ENCODE measurements at places on chromosomes 13 and 19.
A peak's percentile ranks its signal among the peaks of the same experiment; 100 is the strongest.

- H3K27ac ChIP-seq, result no peak overlapping the region
- no peaks in the 10 kb centered on the region for H3K36me3 ChIP-seq
- H3K27me3 ChIP-seq, result peaks cover 4% of the 10 kb centered on the region
- no peak overlapping the region for H3K4me3 ChIP-seq
These were observed 9.8 kb downstream of the PROZ start for GRCh38 chr13:113168211-113168610.

GRCh38 chr19:15722956-15723355 is 4.9 kb upstream of the OR10H2 start:
- DNase-seq, result no peak
- H3K36me3 ChIP-seq, result no peaks in the 10 kb centered on the region
- H3K4me1 ChIP-seq, result no peaks in the 10 kb centered on the region
- no peaks in the 10 kb centered on the region for H3K27me3 ChIP-seq
- no peak overlapping the region for H3K4me3 ChIP-seq

DNA sequence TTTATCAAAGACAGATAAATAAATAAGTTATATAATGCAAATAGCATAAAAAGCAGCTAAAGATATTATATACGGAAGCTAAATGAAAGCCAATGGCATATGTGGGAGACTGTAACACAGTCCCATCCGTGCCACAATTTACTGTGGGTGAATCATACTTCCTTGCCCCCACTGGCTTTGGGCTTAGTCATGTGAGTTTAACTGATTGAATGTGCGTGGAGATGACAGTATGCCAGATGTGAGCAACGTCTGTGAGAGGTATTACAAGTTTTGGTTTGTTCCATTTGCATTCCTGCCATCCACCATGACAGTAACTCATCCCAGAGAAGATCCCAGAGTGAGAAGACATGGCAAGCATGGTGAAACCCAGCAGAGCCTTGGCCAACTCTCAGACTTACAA is 340.0 kb downstream of the SUCLA2 start:
- no peaks in the 10 kb centered on the region for H3K36me3 ChIP-seq
- H3K27me3 ChIP-seq, result no peaks in the 10 kb centered on the region
- H3K4me3 ChIP-seq, result no peak overlapping the region
- H3K4me1 ChIP-seq, result no peaks in the 10 kb centered on the region

DNA sequence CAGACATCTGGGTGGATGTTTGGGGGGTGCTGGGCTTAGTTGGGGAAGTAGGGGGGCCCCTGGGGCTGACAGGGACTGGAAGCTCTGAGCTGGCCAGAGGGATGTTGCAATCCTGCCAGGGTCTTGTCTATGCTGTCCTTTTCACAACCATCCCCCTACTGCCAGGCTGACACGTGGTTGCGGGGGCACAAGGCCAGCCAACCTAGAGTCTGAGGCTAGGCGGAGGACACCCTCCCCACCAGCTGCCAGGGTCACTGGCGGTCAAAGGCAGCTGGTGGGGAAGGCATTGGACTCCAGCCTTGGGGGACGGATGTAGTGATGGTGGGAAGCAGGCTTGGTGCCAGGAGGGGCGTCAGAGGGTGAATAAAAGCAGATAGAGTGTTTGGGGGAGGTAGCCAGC is 1.6 kb upstream of the APOC1 start:
- peak; percentile 36 for DNase-seq
- H3K27ac ChIP-seq, result peak overlapping the region; percentile 85
- no peaks in the 10 kb centered on the region for H3K27me3 ChIP-seq
- no peaks in the 10 kb centered on the region for H3K36me3 ChIP-seq
- H3K4me1 ChIP-seq, result no peaks in the 10 kb centered on the region
- H3K4me3 ChIP-seq, result no peak overlapping the region

DNA sequence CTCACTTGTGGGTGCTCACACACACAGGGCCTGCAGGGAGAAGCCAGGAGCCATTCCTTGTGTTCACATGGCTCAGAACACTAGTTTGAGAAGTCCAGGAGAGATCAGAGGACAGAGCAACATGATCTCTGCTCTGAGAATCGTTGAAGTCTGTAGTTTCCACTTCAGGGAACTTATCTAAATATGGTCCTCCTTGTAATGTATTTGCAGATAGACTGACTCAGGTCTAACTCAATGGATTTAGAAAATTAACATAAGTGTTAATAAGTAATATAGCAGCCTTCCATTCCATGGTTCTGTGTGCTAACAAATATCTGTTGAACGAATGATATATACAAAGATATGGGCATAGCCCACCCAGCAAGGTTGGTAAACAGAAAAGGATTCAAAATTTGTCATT is 119.8 kb upstream of the STARD13 start:
- no peak overlapping the region for H3K4me3 ChIP-seq
- H3K27me3 ChIP-seq, result no peaks in the 10 kb centered on the region
- no peaks in the 10 kb centered on the region for H3K4me1 ChIP-seq
- no peak overlapping the region for H3K27ac ChIP-seq
- H3K36me3 ChIP-seq, result no peaks in the 10 kb centered on the region

DNA sequence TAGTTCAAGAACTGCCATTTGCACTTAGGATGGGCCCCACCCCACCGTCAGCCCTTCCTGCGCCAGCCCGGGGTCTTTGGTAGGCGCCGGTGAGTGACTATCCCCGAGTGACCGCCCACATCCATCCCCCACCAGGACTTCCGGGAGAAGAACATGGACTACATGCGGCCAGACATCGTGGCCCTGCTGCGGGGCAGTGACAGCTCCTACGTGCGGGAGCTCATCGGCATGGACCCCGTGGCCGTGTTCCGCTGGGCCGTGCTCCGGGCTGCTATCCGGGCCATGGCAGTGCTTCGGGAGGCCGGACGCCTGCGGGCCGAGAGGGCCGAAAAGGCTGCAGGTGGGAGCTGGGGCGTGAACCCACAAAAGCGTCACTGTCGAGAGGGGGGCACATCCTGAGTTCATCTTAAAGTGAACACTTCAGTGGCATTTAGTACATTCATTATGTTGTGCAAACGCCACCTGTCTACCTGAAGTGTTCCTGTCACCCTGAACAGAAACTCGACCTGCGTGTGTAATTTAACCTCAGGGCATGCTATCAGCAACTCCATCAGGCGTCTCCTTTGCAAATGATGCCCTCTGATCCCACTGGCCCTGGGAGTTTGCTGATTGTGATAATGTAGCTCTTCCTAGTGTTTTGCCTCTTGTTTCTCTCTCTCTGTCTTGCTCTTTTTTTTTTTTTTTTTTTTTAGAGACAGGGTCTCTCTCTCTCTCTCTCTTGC is 42.4 kb upstream of the USE1 start:
- no peaks in the 10 kb centered on the region for H3K27me3 ChIP-seq
- no peak for DNase-seq
- no peaks in the 10 kb centered on the region for H3K4me1 ChIP-seq
- H3K27ac ChIP-seq, result no peak overlapping the region
- H3K36me3 ChIP-seq, result peaks cover 10% of the 10 kb centered on the region

- no peak overlapping the region for H3K27ac ChIP-seq
- no peak overlapping the region for H3K4me3 ChIP-seq
- H3K27me3 ChIP-seq, result no peaks in the 10 kb centered on the region
- no peak for DNase-seq
- no peaks in the 10 kb centered on the region for H3K36me3 ChIP-seq
These were observed 10.4 kb upstream of the GPR32 start for GRCh38 chr19:50759886-50760285.

GRCh38 chr13:32047088-32047487 is 15.5 kb downstream of the FRY start:
- no peak overlapping the region for H3K4me3 ChIP-seq
- no peaks in the 10 kb centered on the region for H3K27me3 ChIP-seq
- H3K27ac ChIP-seq, result no peak overlapping the region
- no peaks in the 10 kb centered on the region for H3K4me1 ChIP-seq
- no peaks in the 10 kb centered on the region for H3K36me3 ChIP-seq

GRCh38 chr13:110055089-110055488 is 251.9 kb downstream of the COL4A1 start:
- no peaks in the 10 kb centered on the region for H3K36me3 ChIP-seq
- no peak for DNase-seq
- H3K4me3 ChIP-seq, result no peak overlapping the region
- no peaks in the 10 kb centered on the region for H3K4me1 ChIP-seq
- no peaks in the 10 kb centered on the region for H3K27me3 ChIP-seq

DNA sequence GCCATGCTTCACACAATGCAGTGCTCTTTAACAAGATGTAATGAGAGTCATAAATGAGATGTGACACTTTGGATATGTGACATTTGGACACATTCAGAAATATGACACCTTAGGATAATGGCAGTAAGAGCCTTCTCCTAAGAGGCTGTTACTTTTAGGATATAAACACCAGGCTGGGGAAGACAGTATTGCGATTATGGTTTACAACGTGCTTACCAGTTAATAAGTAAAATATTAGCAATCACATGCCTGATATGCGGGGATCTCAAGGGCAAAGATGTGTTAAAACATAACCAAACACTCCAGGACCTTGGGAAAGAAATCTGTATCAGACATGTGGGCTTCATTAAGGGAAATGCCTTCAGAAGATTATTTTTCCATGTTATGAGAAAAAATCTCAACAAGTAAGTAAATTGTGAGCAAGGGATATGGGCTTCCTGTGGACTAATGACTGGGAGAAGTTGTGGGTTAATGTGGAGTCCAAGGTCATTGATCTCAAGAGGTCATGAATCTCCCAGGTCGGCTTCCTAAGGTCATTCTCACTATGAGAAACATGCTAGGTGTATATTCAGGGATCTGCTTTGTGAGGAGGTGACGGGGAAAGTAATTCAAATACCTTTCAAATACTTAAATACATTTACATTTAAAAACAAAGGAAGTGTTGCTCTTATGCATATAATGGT is 105.3 kb downstream of the STARD13 start:
- H3K27ac ChIP-seq, result peak overlapping the region; percentile 40
- no peaks in the 10 kb centered on the region for H3K36me3 ChIP-seq
- DNase-seq, result no peak
- no peaks in the 10 kb centered on the region for H3K4me1 ChIP-seq
- no peaks in the 10 kb centered on the region for H3K27me3 ChIP-seq

DNA sequence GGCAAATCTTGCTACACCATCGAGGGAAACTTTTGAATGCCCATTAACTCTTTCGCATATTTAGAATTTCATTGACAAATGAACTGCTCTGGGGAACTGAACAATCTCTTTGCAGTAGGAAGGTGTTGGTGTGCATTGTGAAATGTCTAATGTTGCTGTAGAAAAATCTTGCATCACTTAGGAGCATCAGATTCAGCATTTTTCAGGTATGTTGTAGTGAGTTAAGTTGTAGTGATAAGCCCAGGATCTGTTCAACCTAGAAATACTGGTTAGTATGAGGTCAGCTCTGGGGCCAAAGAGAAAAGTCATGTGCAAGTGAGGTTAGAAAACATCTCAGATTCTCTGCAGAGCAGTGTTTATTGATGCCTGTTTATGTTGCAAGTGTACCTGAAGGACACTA is 4.1 kb downstream of the FRY start:
- no peaks in the 10 kb centered on the region for H3K36me3 ChIP-seq
- no peak overlapping the region for H3K4me3 ChIP-seq
- no peak overlapping the region for H3K27ac ChIP-seq
- H3K27me3 ChIP-seq, result no peaks in the 10 kb centered on the region

- no peak overlapping the region for H3K4me3 ChIP-seq
- H3K36me3 ChIP-seq, result no peaks in the 10 kb centered on the region
- DNase-seq, result no peak
- H3K4me1 ChIP-seq, result no peaks in the 10 kb centered on the region
- H3K27me3 ChIP-seq, result no peaks in the 10 kb centered on the region
These were observed 22.2 kb downstream of the DCLK1 start for GRCh38 chr13:36108954-36109353.

- H3K27me3 ChIP-seq, result no peaks in the 10 kb centered on the region
- DNase-seq, result no peak
- H3K4me3 ChIP-seq, result peak overlapping the region; percentile 85
- H3K27ac ChIP-seq, result no peak overlapping the region
These were observed 14.8 kb upstream of the ZNF43 start for GRCh38 chr19:21850656-21851255.

- DNase-seq, result no peak
- no peak overlapping the region for H3K4me3 ChIP-seq
- H3K27ac ChIP-seq, result no peak overlapping the region
- no peaks in the 10 kb centered on the region for H3K36me3 ChIP-seq
These were observed 306.1 kb downstream of the IRS2 start for GRCh38 chr13:109480011-109480955.

DNA sequence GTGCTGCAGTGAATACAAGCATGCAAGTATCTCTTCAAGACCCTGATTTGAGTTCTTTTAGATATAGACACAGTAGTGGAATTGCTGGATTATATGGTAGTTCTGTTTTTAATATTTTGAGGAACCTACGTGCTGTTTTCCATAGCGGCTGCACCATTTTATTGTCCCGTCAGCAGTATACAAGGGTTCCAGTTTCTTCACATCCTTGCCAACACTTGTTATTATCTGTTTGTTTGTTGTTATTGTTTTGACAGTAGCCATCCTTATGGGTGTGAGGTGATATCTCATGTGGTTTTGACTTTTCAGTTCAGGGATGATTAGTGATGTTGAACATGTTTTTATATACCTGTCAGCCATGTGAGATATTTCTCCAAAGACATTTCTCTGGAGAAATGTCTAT is 53.2 kb downstream of the TNFRSF19 start:
- no peaks in the 10 kb centered on the region for H3K36me3 ChIP-seq
- no peak for DNase-seq
- no peaks in the 10 kb centered on the region for H3K27me3 ChIP-seq
- no peaks in the 10 kb centered on the region for H3K4me1 ChIP-seq
- H3K27ac ChIP-seq, result no peak overlapping the region

DNA sequence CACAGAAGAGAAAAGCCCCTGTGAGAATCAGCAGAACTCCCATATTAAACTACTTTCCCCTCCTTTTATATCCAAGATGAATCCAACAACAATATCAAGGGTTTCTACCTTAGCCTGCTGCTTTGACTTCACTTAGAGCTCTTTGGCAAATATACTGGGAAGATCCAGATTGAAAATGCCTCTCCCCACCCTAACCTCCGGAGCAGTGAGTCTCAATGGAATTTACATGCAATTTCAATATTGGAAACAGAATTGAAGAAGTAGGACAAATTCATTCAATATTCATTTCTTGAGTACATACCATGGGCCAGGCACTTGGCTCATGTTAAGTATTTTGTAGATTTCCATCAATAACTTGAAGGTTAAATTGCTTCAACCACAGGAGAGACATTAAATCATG is 457.4 kb downstream of the TBC1D4 start:
- H3K27ac ChIP-seq, result no peak overlapping the region
- H3K36me3 ChIP-seq, result no peaks in the 10 kb centered on the region
- no peak overlapping the region for H3K4me3 ChIP-seq
- no peaks in the 10 kb centered on the region for H3K4me1 ChIP-seq

DNA sequence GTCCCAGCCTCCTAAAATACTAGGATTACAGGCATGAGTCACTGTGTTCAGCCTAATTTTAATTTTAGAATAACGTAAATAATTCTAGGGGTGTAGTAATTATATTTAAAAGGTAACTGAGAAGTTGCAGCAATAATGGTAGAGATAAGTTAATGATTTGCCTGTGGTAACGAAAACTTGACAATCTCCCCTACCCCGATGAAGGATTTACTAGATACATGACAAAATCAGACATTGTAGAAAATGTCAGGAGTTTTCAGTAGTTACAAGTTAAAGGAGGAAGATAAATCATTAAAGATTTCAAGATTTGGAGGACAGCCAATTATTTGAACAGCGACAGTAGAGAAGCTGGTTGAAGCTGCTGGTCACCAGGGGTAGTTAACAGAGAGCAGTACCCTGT is 652.2 kb upstream of the PCDH20 start:
- no peak overlapping the region for H3K27ac ChIP-seq
- H3K36me3 ChIP-seq, result no peaks in the 10 kb centered on the region
- no peaks in the 10 kb centered on the region for H3K27me3 ChIP-seq
- H3K4me1 ChIP-seq, result no peaks in the 10 kb centered on the region
